ENCODE measurements at places on chromosomes 4 and X.

DNA sequence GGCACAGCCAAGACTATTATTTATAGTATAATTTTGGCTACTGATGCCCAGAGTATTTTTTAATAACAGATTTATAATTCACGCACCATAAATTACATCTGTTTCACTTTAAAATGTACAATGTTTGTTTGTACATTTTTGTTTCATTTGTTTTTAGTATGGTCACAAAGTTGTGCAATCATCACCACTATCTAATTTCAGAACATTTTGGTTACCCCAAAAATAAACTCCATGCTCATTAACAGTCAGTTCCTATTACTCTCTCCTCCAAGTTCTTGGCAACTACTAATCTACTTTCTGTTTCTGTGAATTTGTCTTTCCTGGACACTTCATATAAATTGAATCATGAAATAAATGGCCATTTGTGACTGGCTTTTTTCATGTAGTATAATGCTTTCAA lies 176.7 kb downstream of the SH3BGRL start:
- DNase-seq = no peak

DNA sequence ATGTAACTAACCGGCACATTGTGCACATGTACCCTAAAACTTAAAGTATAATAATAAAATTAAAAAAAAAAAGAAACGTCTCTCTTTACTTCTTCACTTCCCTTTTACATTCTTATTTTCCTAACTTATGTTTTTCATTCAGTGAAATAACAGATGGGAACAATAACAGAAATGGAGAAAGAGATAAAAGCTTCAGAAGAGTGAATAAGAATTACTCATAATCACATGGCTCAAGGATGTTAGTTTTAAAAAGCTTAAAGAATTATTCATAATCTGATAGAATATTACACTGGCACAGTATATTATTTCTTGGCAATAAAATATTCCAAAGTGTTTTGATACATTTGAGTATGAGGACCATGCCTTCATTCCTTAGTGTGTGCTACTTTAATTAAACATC lies 175.6 kb downstream of the COL25A1 start:
- DNase-seq = no peak

GRCh38 chrX:50905334-50905733 lies 5.2 kb upstream of the BMP15 start:
- no peak for DNase-seq

DNA sequence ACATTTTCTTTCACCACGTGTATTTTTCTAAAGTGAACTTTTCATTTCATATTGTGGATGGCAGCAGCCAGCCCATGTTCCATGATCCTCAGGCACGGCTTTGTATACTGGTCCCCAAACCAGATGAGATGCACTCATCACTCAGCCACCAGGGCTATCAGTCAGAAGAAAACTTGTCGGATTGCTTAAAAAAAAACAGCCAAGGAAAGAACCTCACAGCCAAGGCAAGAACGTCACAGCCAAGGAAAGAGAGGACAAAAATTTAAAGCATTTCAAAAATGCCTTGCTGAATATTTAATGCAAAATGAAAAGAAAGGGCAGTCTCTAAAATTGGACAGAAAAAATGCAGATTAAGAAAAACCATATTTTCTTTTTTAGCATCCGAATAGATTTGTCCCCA lies 333.3 kb downstream of the PDGFC start:
- DNase-seq = peak; percentile 36

DNA sequence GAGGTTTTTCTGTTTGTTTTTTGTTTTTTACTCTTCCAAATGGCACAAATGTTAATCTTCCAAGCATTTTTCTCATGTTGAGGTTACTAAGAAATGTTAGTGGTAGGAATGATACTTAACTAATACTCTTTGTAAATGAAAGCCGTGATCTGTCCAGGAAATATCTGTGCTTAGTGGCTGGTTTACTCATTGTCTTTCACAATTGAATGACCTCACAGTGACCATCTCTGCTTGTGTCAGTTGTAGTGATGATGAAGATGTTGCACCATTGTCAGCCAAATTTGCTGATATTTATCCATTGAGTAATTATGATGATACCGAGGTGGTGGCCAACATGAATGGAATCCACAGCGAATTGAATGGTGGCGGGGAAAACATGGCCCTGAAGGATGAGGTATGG lies 93.5 kb downstream of the TNIP2 start:
- peak; percentile 52 for DNase-seq

- no peak for DNase-seq
Measured at GRCh38 chrX:87873347-87873941, 355.8 kb downstream of the KLHL4 start.

DNA sequence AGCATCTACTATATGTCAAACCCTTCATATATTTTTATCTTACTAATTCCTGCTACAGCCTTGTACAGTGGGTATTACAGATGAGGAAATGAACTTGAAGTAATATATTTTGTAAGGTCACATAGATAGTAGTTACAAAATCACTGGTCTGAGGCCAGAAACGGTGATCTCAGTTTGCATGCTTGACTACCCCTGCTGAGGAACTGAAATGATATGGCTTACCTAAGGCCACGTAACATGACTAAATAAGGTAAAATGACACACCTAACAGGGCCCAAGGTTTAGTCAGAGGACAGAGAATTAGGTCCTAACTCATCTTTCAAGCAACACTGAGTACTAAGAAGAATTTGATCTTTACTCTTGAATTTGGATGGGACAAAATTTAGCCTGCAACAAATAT lies 1.5 kb upstream of the COMMD8 start:
- no peak for DNase-seq

GRCh38 chrX:153365670-153366069 lies 31.7 kb downstream of the ZNF275 start:
- no peak for DNase-seq

DNA sequence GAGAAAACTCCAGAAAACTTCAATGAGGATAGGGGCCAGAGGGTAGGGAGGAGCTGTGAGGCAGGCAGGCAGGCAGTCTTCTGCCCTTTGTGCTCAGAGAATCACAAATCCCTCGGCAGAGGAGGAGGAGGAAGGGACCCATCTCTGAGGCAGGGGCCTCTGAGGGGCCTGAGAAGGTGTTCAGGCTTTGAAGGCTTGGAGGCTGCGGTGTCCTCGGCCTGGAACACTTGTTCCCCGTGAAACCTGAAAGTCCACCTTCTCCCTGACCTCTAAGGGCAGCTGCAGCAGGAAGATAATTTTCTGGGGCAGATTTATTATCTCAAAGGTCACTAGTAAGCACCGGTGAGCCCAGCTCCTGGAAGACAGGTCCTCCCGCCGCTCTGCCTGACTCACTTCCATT lies 200.3 kb upstream of the BCOR start:
- no peak for DNase-seq

DNA sequence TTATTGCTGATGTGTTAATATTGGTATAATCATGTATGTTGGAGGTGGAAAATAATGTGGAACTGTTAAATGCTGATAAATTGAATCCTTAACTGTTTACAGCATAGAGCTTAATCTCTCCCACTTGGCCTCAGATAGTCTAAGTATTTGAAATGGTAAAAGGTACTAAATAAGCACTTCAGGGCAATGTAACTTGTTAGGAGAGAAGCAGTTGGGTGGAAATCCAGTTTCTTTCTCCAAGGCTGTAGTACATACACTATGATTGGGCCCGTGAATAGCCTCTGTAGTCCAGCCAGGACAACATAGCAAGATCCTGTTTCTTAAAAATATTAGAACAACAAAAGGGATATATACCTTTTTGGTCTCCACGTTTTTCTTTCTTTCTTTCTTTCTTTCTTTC lies 39.7 kb downstream of the NUDT9 start:
- no peak for DNase-seq

DNA sequence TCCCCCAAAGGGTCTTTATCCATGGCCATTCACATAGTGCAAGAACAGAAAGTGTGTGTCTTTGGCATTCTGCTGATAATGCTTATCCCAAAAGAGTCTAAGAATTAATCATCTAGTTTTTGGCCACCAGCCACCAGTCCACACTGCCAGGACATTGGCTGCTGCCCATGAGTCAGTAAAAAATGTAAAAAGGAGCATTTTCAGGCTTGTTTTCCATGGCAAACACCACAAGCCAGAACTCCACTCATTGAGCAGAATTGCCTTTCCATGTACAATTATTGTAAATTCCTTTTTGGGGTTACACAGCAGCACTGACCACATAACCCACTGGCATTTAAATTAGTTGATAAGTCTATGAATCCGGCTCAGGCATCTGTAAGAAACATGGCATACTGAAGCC lies 89.2 kb upstream of the PRDX4 start:
- no peak for DNase-seq

DNA sequence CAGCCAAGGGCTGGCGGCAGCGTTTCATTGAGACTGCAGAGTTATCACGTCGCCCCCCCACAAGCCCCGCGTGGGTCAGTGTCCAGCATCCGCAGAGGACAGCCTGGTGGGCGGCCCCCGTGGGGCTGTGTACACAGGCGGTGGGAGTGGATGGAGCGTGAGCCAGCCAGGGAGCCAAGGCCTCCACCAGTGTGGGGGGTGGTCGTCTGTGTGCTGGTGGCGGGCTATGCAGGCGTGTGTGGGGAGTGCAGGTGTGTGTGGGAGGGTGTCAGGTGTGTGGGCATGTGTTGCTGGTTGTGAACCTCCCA lies 56.5 kb upstream of the NKX1-1 start:
- no peak for DNase-seq

DNA sequence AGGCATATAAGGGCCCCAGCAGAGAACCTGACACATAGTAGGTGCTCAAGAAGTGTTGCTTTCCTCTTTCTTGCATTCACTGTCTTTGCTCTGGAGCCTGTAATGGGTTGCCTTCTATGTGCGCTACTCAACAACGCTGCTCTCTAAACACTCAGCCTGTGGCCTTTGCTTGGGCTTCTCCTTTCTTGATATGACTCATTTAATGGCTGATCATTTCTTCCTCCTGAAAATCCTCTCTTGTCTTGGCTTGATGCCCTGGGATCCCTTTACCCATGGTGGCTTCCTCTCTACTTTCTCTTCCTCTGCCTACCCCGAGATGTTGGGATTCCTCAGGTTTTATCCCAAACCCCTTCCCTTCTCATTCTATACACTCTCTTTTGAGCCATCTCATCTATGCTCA lies 19.9 kb upstream of the PJA1 start:
- no peak for DNase-seq

DNA sequence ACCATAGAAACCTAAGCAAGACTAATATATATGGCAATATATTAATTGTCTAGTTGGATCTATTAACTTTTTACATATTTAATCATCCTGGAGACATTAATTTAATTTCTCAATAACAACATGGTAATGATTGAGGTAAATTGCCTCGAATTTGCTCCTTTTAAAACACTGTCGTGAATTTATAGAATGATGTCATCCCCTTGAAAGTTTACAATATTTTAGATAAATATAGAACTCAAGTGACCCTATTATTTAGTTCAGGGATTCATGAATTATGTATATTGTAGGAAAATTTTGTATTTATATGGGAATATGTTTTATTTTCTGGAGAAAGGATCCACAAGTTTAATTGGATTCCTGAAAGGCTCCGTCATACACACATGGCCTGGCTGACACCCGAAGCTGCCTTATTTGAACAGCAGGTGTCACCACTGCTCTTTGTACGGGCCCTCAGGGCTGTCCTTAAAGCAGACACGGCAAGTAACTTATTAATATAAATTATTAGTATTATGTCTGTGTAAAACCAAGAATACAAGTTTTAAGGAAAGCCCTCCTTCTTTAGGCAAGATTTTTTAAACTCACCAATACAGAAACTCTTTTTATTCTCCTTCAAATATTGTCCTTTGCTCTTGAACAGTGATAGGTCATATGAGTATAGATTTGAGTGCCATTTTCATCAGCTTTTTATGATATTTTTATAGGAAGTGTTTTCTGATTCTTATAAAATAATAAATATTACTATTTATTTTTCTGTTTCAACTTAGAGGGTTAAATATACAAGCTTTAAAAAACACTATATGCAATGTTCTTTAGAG lies 1.9 kb upstream of the PLRG1 start:
- DNase-seq = peak; percentile 63
